Activated CD8-positive, alpha-beta memory T cell treated with anti-CD3 and anti-CD28 coated beads for 36 hours (primary cell): ENCODE measurements at places on chromosomes 16 and 17. TPM values are rescaled to one million over a fixed set of nuclear protein-coding genes. Genes with fewer than 3 reads are reported as not detected.

The PRMT7 gene
- 60.2 TPM for total RNA-seq

The CTDNEP1 gene
- total RNA-seq, result 207 TPM

The SLC5A11 gene
- 0.17 TPM for total RNA-seq

The SCN4A gene
- total RNA-seq, result 0.11 TPM

The DRC3 gene
- total RNA-seq, result 0.48 TPM

The GINS3 gene
- 26.9 TPM for total RNA-seq

The ALDH3A1 gene
- total RNA-seq, result not detected

The KRT25 gene
- total RNA-seq, result not detected

The HOXB2 gene
- 13.0 TPM for total RNA-seq

The ZNF423 gene
- not detected for total RNA-seq

The WFIKKN2 gene
- total RNA-seq, result not detected

The CA7 gene
- not detected for total RNA-seq

The NPIPB9 gene
- total RNA-seq, result 0.67 TPM

The HAPSTR1 gene
- 58.9 TPM for total RNA-seq

The KRTAP9-4 gene
- not detected for total RNA-seq
